Sigmoid colon (tissue), 7 donors: ENCODE measurements at places on chromosomes 1 and 21. TPM values are rescaled to one million over a fixed set of nuclear protein-coding genes. Genes with fewer than 3 reads are reported as not detected.

DNA sequence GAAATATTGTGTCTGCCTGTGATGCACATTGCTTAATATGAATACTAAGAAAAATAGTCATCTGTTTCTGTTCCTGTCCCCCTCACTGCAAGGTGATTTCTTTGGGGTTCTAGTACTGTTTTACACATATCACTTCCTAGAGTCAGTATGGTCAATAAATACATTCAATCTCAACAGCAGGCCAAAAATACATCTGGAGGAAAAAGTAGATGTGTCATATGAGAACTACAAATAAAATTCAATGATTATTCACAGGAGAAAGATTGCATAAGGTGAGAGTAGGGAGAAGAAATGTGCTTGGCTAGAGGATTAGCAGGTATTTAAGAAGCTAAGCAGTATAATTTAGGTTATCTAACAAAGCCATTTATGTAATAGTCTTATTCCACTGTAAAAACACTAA, 45.3 kb upstream of the SAMSN1 start:
- no peak overlapping the region for H3K4me3 ChIP-seq
- H3K27me3 ChIP-seq = no peaks in the 10 kb centered on the region
- no peaks in the 10 kb centered on the region for H3K36me3 ChIP-seq
- no peaks in the 10 kb centered on the region for H3K4me1 ChIP-seq
- H3K27ac ChIP-seq = no peak overlapping the region

The RNU1-2 gene
- under 0.01 TPM for total RNA-seq

DNA sequence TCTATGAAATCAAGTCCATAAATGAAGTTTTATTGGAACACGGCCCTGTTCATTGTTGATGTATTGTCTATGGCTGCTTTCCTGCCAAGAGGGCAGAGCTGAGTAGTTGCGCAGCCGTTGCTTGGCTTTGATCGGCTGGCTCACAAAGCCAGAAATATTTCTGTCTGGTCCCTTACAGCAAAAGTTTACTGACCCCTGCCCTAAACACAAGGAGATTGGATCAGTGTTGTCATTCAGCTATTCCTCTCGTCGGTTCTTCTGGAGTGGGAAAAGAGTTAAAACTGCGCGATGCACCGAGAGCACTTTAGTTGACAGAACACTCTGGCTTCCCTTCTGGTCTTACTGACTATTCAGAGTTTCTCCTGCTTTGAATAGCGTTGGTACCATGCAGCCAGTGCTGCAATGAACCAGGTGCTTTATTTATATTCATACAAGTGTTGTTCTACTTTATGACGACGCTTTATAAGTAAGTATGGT, 868 bp downstream of the ZBTB40 start:
- no peaks in the 10 kb centered on the region for H3K36me3 ChIP-seq
- peak overlapping the region; percentile 93 for H3K4me3 ChIP-seq
- DNase-seq = no peak
- H3K4me1 ChIP-seq = no peaks in the 10 kb centered on the region
- H3K27ac ChIP-seq = peak overlapping the region; percentile 94

The FCMR gene
- 0.49 TPM for total RNA-seq

The AIRE gene
- not detected for total RNA-seq

- no peak overlapping the region for H3K4me3 ChIP-seq
- H3K27me3 ChIP-seq = no peaks in the 10 kb centered on the region
- no peaks in the 10 kb centered on the region for H3K36me3 ChIP-seq
- DNase-seq = no peak
- no peak overlapping the region for H3K27ac ChIP-seq
- H3K4me1 ChIP-seq = peaks cover 6% of the 10 kb centered on the region
Observed at GRCh38 chr1:226424221-226425003, 16.5 kb upstream of the PARP1 start.

- no peaks in the 10 kb centered on the region for H3K27me3 ChIP-seq
- no peak overlapping the region for H3K4me3 ChIP-seq
- DNase-seq = peak; percentile 87
- peak overlapping the region; percentile 57 for H3K27ac ChIP-seq
- peaks cover 76% of the 10 kb centered on the region for H3K36me3 ChIP-seq
Observed at GRCh38 chr1:33327587-33328325, 6.9 kb upstream of the A3GALT2 start.

The RHOU gene
- total RNA-seq = 12.1 TPM

DNA sequence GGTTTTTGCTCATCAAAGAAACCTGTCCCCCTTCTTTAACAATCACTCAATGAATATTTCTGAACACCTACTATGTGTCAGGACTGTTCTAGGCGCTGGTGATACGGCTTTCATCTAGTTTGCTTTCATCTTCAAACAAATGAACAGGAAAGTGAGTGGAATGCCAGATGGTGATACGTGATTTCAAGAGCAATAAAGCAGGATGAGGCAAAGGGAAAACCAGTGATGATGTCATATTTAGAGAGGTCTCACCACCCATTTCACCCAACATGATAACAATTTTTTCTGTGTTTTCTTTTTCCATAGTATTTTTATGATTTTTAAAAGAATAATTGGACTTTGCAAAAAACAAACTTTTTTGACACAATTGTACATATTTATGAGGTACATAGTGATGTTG, 11.3 kb upstream of the SLC6A17 start:
- H3K4me1 ChIP-seq = no peaks in the 10 kb centered on the region
- no peaks in the 10 kb centered on the region for H3K27me3 ChIP-seq
- no peak overlapping the region for H3K4me3 ChIP-seq

DNA sequence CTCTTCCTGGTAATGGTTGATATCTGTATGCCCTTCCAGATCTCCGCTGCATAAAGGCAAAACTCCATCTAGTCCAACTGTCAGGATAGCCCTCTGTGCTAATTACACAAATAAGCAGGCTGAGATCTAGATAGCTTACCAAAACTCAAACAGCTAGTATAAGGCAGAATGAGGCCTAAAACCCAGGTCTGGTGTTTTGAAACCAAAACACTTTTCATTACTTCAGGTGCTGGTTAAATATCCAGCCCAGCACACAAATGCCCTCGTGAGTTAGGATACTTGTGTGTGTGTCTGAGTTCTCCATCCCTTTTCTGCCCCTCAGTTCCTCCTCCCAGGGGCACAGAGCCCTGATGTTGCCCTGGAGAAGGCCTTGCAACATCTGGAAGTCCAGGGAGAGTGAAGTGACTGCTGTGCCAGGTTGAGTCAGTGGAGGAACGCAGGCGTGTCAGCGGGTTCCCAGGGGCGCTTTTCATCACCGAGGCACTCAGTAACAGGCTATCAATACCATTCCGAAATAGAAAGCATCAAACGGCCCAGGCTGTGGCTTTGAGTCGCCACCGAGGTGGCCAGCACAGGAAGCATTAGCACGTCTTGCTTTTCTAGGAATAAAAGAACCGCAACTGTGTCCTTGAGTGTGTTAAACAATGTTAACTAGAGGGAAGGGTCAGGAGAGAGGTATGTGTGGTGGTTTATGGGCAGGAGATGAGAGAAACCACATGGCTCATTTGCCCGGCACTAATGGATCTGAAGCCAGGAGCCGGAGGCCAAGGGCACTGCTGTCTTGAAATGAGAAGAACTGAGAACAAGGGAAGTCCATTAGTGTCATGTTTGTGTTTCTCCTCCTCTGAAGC, 90.7 kb upstream of the WLS start:
- no peaks in the 10 kb centered on the region for H3K36me3 ChIP-seq
- peak; percentile 82 for DNase-seq
- no peak overlapping the region for H3K4me3 ChIP-seq
- no peaks in the 10 kb centered on the region for H3K27me3 ChIP-seq
- peak overlapping the region; percentile 77 for H3K27ac ChIP-seq

DNA sequence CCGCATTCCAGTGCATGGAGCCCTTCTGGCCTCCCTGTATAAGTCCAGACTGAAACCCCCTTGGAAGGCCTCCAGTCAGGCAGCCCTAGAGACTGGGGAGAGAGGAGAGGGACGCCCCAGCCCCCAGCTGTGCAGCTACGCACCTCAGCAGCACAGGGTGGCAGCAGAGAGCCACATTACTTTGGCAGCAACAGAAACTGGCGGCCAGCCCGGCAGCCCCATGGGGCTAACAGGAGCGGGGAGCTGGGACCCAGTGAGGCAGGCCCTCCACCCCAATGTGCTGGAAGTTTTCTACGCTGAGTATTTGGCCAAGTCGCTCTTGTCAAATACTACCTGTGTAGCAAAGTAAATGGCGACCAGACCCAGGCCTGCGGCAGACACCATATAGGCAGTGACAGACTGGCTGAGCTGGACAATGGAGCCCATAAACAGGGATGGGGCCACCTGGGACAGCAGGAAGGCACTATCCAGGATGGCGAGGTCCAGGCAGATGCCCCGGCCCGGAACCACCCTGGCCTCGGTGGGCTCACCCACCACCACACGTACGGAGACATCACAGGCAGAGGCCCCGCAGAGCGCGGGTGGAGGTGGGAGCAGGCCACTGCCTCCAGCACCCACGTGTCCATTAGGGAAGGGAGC, 21.2 kb downstream of the SLC45A3 start:
- no peaks in the 10 kb centered on the region for H3K4me1 ChIP-seq
- no peaks in the 10 kb centered on the region for H3K27me3 ChIP-seq
- H3K36me3 ChIP-seq = no peaks in the 10 kb centered on the region
- H3K4me3 ChIP-seq = no peak overlapping the region
- H3K27ac ChIP-seq = no peak overlapping the region

The FNBP1L gene
- total RNA-seq = 26.3 TPM

DNA sequence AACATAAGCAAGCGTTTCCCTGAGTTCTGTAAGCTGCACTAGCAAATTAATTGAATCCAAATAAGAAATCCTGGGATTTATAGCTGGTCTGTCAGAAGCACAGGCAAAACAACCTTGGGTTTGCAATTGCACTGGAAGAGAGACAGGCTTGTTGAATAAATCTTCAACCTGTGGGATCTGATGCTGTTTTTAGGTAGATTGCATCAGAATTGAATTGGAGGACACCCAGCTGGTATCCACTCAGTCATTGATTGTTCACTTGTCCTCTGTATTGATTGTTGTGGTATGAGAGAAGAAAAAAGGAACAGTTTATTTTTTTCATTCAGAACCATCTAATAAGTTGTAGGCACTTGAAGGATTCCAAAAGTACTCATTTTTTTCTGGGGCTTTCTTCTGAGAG, 497.4 kb downstream of the SIPA1L2 start:
- no peaks in the 10 kb centered on the region for H3K4me1 ChIP-seq
- H3K27ac ChIP-seq = no peak overlapping the region
- DNase-seq = no peak
- no peak overlapping the region for H3K4me3 ChIP-seq
- no peaks in the 10 kb centered on the region for H3K36me3 ChIP-seq
- no peaks in the 10 kb centered on the region for H3K27me3 ChIP-seq

DNA sequence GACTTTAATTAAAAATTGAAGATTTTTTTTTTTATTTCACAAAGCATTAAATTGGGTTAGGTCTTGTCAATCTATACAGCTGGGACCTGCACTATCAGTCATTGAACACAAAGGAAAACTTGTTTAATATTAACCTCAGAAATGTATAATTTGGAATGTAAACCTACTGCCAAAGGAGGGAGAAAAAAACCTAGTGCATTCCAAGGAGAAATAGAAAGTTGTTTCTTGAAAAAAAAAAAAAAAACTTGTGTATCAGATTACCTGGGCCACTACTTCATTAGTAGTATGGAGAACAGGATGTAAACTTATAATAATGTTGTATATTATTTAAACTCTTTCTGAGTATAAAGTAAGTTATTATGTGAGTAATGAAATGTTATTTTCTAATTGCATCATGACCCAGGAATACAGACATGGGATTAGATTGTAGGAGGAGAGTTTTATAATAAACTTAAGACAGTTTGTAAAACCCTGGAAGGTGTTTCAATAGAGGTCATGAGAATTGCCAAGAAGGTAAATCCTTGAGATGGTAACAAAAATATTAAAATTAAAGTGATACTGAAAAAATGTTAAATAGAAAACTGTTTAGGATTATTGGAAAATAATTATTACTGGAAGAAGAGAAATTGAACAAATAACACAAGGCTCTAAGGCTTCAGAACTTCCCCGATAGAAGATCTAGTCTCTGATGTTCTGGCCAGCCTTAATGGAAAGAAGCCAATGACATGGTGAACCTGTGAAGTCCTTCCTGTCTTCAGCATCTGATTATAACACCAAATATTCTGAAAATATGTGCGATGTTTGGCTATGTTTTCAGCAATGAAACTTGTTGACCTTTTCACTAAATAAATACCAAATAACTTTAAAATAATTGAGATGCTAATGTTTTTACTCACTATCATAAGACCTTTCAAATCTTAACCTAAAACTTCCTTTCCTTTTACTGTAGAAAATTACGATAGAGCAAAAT, 412.8 kb upstream of the LYPLAL1 start:
- H3K4me1 ChIP-seq = no peaks in the 10 kb centered on the region
- H3K36me3 ChIP-seq = no peaks in the 10 kb centered on the region
- H3K4me3 ChIP-seq = no peak overlapping the region
- DNase-seq = no peak
- no peak overlapping the region for H3K27ac ChIP-seq

DNA sequence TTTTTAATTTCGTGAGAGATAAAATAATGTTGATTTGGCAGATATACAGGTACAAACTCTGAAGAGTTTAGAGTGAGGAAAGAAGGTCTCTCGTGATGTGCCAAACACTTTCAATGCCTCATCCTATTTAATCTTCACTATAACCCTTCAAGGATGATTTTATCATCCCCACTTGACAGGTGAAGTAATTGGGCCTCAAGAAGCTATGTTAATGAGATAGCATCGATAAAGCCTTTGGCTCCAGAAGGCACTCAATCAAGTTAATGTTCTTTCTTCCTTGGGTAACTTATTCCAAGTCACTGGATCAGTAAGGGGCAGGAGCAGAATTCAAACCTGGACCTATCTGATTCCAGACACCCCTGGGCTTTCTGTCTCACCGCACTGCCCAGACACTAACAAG, 7.2 kb downstream of the LMOD1 start:
- peaks cover 64% of the 10 kb centered on the region for H3K4me1 ChIP-seq
- H3K36me3 ChIP-seq = peaks cover 1% of the 10 kb centered on the region
- H3K27me3 ChIP-seq = no peaks in the 10 kb centered on the region
- peak overlapping the region; percentile 91 for H3K27ac ChIP-seq

The MCOLN3 gene
- total RNA-seq = 2.9 TPM

The OR6K3 gene
- total RNA-seq = not detected

The LCE6A gene
- total RNA-seq = not detected

The RNF186 gene
- not detected for total RNA-seq

The SELL gene
- total RNA-seq = 0.71 TPM

- H3K4me1 ChIP-seq = peaks cover 3% of the 10 kb centered on the region
- no peak for DNase-seq
Observed at GRCh38 chr1:214124281-214124805, 136.6 kb downstream of the PROX1 start.

GRCh38 chr1:21189906-21190500, 13.3 kb upstream of the EIF4G3 start:
- no peak overlapping the region for H3K27ac ChIP-seq
- no peaks in the 10 kb centered on the region for H3K36me3 ChIP-seq
- H3K4me3 ChIP-seq = no peak overlapping the region
- H3K4me1 ChIP-seq = no peaks in the 10 kb centered on the region

DNA sequence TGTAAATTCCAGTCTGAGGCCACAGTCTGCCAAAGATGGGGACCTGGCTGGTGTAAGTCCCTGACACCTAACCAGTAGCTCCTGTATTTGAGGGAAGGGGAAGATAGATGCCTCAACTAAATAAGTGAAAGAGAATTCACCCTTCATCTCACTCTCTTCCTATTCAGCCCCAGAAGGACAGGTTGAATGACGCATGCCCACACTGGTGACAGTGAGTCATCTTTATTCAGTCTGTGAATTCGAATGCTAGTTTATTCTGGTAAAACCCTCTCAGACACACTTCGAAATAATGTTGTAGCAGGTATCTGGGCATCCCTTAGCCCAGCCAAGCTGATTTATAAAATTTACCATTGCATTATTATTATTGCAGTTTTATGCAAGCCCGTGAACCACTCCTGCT, 617.0 kb upstream of the PRMT6 start:
- DNase-seq = no peak
- H3K4me1 ChIP-seq = no peaks in the 10 kb centered on the region
- H3K27me3 ChIP-seq = no peaks in the 10 kb centered on the region
- H3K27ac ChIP-seq = no peak overlapping the region

- no peak overlapping the region for H3K4me3 ChIP-seq
- H3K27ac ChIP-seq = no peak overlapping the region
- DNase-seq = no peak
- no peaks in the 10 kb centered on the region for H3K4me1 ChIP-seq
- H3K27me3 ChIP-seq = no peaks in the 10 kb centered on the region
Observed at GRCh38 chr1:221782477-221782876, 40.6 kb upstream of the DUSP10 start.
